ENCODE measurements at places on chromosomes 16 and 17.

DNA sequence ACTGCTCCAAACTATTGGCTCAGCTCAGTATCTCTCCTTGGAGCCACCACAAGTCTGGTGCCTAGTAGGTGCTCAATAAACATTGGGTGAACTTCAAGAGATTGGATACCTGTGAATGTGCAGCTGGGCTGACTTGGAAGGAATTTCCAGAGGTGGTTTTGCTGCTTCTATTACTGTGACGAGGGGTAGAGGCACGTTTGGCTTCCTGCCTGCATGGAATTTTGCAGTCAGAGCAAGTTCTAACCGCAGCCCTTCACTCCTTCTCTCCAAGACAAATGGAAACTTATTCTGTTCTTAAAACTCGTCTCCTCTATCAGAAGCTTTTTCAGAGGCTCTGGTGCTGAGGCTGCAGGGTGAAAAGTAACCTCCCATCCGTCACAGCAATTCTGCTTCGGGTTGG, 342.5 kb downstream of the CPPED1 start:
- DNase-seq = no peak

GRCh38 chr17:41723801-41724475, 10.5 kb downstream of the HAP1 start:
- no peak for DNase-seq

DNA sequence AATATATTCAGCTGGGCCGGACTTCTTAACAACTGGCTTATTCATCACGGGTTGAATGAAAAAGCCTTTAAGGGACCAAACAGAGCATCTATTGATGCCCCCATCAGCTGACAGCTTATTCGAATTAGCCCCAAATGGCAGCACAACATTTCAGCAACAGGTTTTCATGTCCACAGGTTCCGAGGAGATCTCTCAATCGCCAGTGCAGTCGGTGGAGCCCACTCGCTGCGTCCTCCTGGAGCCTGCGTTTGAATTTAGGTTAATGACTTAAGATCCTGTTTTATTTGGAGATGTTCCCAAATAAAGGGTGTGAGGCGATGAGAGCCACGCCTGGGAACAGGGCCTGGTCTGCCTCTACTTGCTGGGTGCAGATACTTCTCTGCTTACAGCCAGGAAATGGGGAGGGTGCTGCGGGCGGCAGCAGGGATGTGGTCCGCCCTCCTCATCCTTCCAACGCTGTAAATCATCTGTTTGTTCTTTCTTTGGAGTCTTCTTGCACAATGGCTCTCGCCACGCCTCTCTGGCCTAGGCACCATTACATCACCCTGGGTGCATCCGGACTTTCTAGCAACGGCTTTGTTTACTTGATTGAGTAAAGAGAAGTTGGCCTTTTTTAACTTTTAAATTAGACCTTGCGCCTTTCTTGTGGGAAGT, 22.6 kb downstream of the NDE1 start:
- peak; percentile 80 for DNase-seq

DNA sequence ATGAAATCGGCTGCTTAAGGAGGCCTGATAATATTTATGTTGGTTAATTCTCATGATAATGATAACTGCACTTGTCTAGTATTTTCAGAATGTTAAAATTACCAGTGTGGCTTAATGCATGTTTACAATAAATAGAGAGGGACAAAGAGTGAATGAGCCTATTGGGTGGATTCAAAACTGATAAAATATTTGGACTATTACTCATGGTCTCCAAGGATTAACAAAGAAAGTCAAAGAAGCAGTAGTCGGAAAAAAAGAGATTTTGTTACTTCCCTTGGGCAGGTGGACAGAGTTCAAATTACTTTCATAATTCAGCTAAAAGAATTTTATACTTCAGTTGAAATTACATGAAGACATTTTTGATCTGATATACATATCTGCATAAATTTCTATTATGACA, 258.2 kb upstream of the PMFBP1 start:
- DNase-seq = no peak

GRCh38 chr16:30605158-30605557, 5.0 kb downstream of the ZNF689 start:
- DNase-seq = no peak

- peak; percentile 76 for DNase-seq
These were observed 21.9 kb upstream of the EIF1 start for GRCh38 chr17:41666708-41667279.

GRCh38 chr17:4735876-4736651, 3.6 kb upstream of the ZMYND15 start:
- no peak for DNase-seq

- no peak for DNase-seq
These were observed 47.3 kb downstream of the GDE1 start for GRCh38 chr16:19474617-19475016.

GRCh38 chr16:89412811-89413210, 77.5 kb downstream of the ANKRD11 start:
- no peak for DNase-seq

DNA sequence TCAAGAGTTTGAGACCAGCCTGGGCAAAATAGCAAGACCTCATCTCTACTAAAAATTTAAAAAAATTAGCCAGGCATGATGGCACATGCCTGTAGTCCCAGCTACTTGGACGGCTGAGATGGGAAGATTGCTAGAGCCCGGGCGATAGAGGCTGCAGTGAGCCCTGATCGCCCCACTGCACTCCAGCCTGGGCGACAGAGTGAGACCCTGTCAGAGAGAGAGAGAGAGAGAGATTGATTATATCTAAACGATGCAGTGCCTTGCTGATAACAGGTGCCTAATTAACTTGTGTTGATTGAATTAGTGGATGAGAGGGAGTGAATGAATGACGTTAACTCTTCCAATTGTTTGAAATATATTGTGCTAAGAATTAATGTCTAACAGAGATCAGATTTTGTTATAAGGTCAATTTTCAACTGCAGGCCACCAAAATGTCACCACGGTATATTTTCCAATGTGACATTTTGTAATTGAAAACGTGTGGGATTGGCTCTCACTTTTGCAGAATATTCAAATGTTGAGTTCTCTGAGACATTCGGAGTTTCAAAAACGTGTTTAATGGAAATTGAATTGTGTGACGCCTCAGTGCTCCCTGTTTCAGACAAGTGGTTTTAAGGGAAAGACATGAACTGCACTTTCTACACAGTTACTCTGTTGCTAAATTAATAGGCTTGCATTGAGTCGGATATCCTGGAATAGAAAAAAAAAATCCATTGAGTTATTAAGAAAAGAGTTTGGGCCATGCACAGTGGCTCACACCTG, 53.6 kb downstream of the ABAT start:
- no peak for DNase-seq

DNA sequence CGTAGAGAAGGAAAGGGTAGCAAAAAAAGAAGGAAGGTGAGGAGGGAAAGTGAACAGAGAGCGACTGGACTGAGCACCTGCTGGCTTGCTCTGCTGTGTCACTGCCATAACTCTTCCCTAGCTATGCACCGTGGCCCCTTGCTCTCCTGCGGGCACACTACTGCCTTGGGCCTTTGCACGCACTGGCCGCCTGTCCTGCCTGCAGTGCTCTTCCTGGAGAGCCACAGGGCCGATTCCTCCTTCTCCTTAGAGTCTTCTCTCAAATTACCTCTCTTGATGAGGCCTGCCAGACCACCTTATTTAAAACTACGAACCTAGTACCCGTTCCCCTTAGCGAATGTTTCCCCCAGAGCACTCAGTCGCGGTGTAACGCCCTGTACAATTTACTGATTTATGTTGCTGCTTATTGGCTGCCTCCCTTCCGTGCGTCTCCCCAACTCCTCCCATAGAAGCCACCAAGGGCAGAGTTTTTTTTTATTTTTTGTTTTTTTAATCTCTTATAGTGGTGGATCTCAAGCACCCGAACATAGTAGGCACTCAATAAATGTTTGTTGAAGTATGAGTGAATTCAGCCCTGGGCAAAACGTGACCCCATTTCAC, 70.3 kb downstream of the RAI1 start:
- DNase-seq = no peak

DNA sequence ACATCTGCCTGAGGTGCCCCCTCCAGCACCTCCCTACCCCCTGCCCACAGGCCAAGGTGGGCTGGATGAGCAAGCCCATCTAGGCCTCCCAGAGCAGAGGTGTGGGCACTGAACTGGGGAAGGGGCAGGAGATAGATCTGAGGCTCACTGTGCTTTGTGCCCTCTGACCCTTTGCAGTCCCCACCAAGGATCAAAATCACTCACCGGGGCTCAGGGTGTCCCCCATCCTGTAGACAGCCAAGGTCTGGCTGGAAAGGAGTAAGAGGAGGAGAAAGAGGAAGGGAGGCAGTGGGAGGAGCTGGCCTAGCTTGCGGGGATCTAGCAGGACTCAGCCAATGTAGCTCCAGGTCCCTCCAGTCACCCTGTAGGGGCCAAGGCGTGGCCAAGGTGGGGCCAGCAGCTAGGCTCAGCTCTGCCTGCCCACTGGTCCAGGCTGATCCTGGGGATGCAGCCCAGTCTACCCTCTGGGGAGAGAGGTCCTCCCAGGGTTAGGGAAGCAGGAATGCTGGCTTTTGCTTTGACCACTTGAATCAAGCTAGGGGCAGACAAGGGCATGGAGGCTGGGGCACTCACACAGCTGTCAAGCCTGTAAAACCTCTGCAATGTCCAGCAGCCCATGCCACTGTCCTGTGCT, 1.8 kb downstream of the SLC12A4 start:
- DNase-seq = no peak

- DNase-seq = no peak
These were observed 6.7 kb downstream of the SDR42E1 start for GRCh38 chr16:82004601-82005000.

- DNase-seq = no peak
These were observed 14.7 kb upstream of the SKAP1 start for GRCh38 chr17:48444516-48445247.

- DNase-seq = no peak
These were observed 18.5 kb downstream of the SBK1 start for GRCh38 chr16:28310796-28311195.

GRCh38 chr17:15649861-15650421, 30.4 kb upstream of the FBXW10B start:
- DNase-seq = no peak

DNA sequence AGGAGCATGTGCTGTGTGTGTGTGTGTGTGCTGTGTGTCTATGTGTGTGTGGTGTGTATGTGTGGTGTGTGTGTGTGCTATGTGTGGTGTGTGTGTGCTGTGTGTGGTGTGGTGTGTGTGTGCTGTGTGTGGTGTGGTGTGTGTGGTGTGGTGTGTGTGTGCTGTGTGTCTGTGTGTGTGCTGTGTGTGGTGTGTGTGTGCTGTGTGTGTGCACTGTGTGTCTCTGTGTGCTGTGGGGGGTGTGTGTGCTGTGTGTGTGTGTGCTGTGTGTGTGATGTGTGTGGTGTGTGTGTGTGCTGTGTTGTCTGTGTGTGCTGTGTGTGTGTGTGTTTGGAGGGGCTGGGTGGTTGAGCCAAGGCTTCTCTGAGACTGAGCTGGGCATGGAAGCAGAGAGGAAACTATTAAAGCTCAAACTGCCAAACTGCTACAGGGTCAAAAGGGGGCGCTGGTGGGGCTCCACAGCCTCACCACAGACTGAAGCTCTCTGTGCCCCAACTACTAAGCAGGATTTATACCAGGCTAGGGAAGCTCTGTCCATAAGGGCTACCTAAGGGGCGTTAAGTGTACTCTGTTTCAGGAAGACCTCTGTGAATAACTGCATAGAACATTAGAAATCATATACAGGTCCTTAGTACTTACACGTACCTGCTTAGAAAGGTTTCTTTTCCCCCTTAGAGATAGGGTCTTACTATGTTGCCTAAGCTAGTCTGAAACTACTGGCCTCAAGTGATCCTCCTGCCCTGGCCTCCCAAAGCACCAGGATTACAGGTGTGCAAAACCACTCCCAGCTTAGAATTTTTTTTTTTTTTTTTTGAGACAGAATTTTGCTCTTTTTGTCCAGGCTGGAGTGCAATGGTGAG, 27.8 kb upstream of the GHDC start:
- DNase-seq = peak; percentile 6

GRCh38 chr16:79212114-79212791, 388.3 kb downstream of the MAF start:
- no peak for DNase-seq

DNA sequence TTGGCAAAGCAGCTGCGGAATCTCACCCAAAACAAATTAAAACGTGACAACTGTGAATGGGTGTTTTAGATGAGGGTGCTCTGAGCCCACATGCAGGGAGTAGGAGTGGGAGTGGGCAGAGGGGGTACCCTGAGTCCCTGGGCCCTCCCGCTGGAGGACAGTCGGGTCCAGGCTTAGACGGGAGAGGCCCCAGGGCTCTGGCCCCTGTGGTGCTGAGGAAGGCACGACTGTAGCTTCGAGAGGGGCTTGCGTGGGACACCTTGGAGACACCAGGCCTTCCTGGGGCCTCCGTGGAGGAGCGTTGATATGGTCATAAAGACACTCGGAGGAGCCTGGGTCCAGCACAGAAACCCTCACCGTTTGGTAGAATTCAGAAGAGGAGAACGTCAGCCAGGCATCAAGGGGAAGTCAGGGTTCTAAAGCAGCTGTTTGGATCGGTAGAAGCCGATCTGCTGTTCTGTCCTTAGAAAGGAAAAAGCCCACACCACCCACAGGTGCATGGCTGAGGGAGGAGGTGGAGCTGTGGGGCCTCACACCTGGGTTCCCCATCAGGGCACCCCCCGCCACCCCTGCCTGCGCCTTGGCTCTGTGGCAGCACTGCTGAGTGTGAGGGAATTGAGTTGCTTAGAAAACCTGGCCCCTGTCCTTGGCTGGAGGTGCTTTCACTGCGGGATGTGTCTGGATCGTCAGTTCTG, 18.4 kb downstream of the DBNDD1 start:
- DNase-seq = no peak

All from COR-L47 (cell line).